Type B pancreatic cell (in vitro differentiated cells): ENCODE measurements at places on chromosomes 3 and 15. TPM values are rescaled to one million over a fixed set of nuclear protein-coding genes. Genes with fewer than 3 reads are reported as not detected.

The DLL4 gene
- total RNA-seq = 2.9 and 5.9 TPM in 2 replicates

The LYSMD4 gene
- 11.8 and 16.9 TPM in 2 replicates for total RNA-seq

The CHCHD4 gene
- 13.6 and 14.1 TPM in 2 replicates for total RNA-seq

The JMJD7 gene
- total RNA-seq = 29.0 and 51.7 TPM in 2 replicates

The TRH gene
- total RNA-seq = 0.74 and 5.3 TPM in 2 replicates

The ADAMTS17 gene
- 18.3 and 23.1 TPM in 2 replicates for total RNA-seq

The OR5H14 gene
- not detected in 2 replicates for total RNA-seq

The GCSAM gene
- not detected in 2 replicates for total RNA-seq

The SEMA7A gene
- total RNA-seq = 6.3 and 11.2 TPM in 2 replicates

The SPATA12 gene
- total RNA-seq = not detected in 2 replicates

The PPCDC gene
- 19.1 and 23.6 TPM in 2 replicates for total RNA-seq

The RCCD1 gene
- 14.0 and 20.3 TPM in 2 replicates for total RNA-seq

The DPPA2 gene
- 0.36 TPM in 1 of 2 replicates, not detected in the other for total RNA-seq

The MOBP gene
- total RNA-seq = not detected in 2 replicates

The SLC28A2 gene
- 0.14 and 2.4 TPM in 2 replicates for total RNA-seq

The NFKBIZ gene
- total RNA-seq = 54.1 and 87.6 TPM in 2 replicates

The CXCR6 gene
- not detected in 2 replicates for total RNA-seq

The CPN2 gene
- total RNA-seq = not detected in 2 replicates

The GLDN gene
- total RNA-seq = 0.52 and 0.68 TPM in 2 replicates

The CHL1 gene
- total RNA-seq = 0.59 and 1.4 TPM in 2 replicates

The RASGRP1 gene
- 3.0 and 6.6 TPM in 2 replicates for total RNA-seq

The GNAT1 gene
- 0.71 TPM in 1 of 2 replicates, not detected in the other for total RNA-seq

The IL17RB gene
- 10.5 and 10.8 TPM in 2 replicates for total RNA-seq

The GPR15 gene
- total RNA-seq = not detected in 2 replicates

The NR2F2 gene
- total RNA-seq = 135 and 270 TPM in 2 replicates

The RNF13 gene
- 40.6 and 57.8 TPM in 2 replicates for total RNA-seq

The COPG1 gene
- total RNA-seq = 169 and 262 TPM in 2 replicates

The LYZL4 gene
- 0.36 TPM in 1 of 2 replicates, not detected in the other for total RNA-seq

The MESP1 gene
- 2.1 and 2.2 TPM in 2 replicates for total RNA-seq

The MAP1A gene
- total RNA-seq = 6.0 and 18.2 TPM in 2 replicates

The ALDH1L1 gene
- total RNA-seq = 5.0 and 10.2 TPM in 2 replicates

The GMNC gene
- total RNA-seq = 2.8 and 3.0 TPM in 2 replicates

The RASGRF1 gene
- 0.41 and 1.5 TPM in 2 replicates for total RNA-seq

The ACTRT3 gene
- 1.8 and 2.1 TPM in 2 replicates for total RNA-seq

The CPNE9 gene
- 0.34 and 0.59 TPM in 2 replicates for total RNA-seq

The FAM227B gene
- total RNA-seq = 6.1 and 7.3 TPM in 2 replicates

The CSPG4 gene
- total RNA-seq = 0.19 and 7.3 TPM in 2 replicates

The GOLGA6A gene
- not detected in 2 replicates for total RNA-seq

The HYKK gene
- 3.3 and 6.8 TPM in 2 replicates for total RNA-seq

The PCOLCE2 gene
- total RNA-seq = 1.0 and 7.2 TPM in 2 replicates

The DAZL gene
- total RNA-seq = not detected in 2 replicates

The MASP1 gene
- 1.6 and 1.7 TPM in 2 replicates for total RNA-seq

The TPRG1 gene
- 11.6 and 24.2 TPM in 2 replicates for total RNA-seq

The CAMK1 gene
- total RNA-seq = 2.7 and 9.1 TPM in 2 replicates

The RASL12 gene
- 0.33 and 4.0 TPM in 2 replicates for total RNA-seq

The ZNF80 gene
- not detected in 2 replicates for total RNA-seq
